ENCODE measurements at places on chromosomes 2 and 18. TPM values are rescaled to one million over a fixed set of nuclear protein-coding genes. Genes with fewer than 3 reads are reported as not detected.

The MAL gene
- polyA plus RNA-seq: 13.3 TPM

DNA sequence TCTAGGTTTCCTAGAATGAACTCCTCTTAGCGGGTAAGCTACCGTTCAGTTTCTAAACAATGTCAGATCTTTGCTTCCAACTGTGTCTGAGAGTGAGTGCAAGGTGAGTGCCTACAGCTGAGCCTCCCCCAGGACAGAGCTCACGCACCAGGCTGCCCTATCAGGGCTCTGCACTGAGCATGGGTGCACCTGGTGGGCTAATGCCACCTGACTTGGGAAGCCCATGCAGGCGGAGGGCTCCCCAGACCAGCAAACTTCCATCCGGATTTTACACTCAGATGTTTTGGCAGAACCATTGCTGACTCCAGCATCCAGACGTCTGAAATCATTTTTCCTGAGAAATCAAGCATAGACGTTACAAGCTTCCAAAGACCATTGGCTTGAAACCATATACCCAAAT lies 16.1 kb upstream of the MLPH start:
- no peak for DNase-seq

GRCh38 chr2:179222076-179222475 lies 42.6 kb downstream of the SESTD1 start:
- no peak for DNase-seq

- no peak for DNase-seq
Measured at GRCh38 chr2:28710545-28710944, 41.1 kb upstream of the PPP1CB start.

DNA sequence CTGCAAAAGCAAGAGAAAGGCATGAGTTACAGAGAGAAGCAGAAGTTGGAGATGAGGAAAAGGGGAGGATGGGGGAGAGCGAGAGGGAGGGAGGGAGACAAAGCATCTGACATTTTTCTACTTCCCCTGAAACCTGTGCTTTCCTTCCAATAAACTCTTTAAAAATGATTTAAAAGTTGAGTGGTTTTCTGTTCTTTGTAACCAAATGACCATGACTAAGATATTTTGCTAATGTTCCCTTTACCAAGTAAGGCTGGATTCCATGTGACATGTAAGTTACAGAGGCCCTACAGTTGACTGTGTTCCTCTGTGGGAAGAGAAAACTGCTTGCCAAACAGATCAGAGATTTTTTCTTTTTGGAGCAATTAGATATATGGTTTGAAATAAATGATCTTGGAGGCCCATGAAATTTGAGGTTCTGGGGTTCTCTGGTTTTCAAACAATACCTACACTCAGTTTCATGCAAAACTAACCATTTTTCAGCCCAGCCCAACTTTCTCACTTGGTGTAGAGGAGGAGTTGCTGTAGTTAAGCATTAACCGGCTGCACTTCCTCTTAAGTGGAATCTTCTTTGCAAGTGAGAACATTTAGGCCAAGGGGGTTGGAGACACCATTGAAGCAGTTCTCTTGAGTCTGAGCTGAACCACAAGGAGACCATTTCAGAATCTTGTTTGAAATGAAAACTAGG lies 34.5 kb downstream of the INSIG2 start:
- no peak for DNase-seq

DNA sequence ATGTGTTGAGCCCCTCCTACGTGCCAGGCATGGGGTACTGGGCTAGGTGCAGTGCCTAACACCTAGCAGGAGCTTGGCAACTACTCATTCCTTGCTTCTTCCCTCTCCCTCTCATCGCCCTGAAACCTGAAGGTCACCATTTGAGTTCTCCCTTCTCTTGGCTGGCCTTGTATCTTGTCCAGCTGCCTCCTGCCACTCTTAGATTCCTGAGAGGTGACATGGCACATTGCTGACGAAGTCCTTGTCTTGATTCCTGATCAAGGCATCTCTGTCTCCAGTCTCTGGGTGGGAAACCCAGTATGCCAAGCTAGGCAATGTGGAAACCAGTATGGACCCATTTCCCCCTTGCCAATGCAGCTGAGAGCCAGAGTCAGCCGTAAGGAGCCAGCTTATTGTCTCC lies 9.0 kb upstream of the EFR3B start:
- DNase-seq: no peak

DNA sequence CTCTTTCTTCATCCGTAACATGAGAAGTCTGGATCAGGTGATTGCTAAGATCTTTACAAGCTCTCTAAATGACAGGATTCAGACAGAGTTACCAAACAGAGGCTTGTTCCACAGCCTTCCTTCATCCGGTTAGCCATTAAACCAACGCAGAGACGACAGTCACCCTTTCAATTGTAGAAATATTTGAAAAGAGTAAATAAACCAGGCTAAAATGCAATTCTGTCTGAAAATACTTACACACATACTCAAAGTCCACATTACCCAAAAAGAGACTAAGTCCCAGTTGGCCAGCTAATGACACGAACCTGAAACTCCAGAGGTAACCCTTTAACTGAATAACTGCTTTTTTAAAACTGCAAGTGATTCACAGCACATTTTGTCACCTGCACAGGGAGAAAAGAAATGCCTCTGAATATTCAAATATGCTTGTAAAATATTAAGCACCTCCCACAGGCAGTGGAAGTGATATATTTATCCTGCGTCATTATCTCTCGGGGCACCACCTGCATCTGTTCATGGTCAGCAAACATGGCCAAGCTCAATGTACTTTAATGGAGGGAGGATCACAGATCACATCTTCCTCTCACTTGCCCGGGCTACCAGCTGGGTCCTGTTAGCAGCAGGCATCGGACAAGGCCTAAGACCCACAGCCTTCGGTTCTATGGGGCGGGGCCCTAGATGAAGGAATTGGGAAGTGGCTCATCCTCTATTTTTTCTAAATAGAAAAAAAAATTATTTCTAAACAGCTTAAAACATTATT lies 38.8 kb upstream of the DNER start:
- DNase-seq: no peak

GRCh38 chr2:145748927-145749326 lies 1229.0 kb upstream of the ZEB2 start:
- no peak for DNase-seq

GRCh38 chr2:29309090-29310029 lies 194.1 kb downstream of the CLIP4 start:
- no peak for DNase-seq

The IFT172 gene
- polyA plus RNA-seq: 18.6 TPM

GRCh38 chr18:63319383-63320122 lies at the start of gene BCL2:
Gene BCL2, minus strand, starts transcription at chr18:63319769.
- no peak for DNase-seq

DNA sequence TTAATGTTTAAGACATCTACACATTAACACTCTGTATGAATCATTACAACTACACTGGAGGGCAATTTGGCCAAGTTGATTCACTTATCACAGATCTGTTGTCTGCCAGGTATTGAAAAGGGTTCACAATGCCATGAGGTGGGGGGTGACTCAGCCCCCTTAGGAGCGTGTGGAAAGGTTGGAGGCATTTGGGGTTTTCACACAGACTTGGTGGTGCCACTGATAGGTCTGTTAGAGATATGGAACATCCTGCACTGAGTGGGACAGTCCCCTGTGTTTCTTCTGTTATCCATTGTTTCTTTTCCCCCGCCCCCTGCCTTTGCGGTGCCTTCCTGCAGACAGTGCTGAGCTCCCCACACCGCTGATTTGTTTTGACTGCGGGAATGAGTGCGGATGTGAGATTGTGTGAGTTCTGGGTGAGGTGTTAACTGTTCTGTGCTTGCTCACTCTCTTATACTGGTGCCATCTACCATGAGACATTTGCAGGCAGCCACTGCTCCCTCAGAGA lies 9.3 kb upstream of the TSN start:
- DNase-seq: no peak

DNA sequence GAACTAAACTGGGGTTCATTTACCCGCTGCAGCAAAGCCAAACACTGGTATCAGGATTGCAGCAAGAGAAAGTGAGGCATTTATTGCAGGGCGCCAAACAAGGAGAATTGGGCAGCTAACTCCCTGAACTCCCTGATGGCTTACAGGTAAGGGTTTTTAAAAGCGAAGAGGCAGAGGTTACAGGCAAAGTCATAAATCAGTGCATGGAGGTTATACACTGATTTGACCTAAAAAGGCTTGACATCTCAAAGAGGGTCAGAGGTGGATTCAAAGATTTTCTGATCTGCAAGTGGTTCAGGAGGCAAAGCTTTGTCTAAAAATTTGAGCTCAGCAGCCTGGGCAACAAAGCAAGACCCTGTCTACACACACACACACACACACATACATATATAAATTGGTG lies 102.8 kb upstream of the EPC2 start:
- no peak for DNase-seq

The HS6ST1 gene
- 40.0 TPM for polyA plus RNA-seq

The GPR17 gene
- polyA plus RNA-seq: 0.47 TPM

- no peak for DNase-seq
Measured at GRCh38 chr2:68292108-68292710, 27.5 kb downstream of the CNRIP1 start.

- no peak for DNase-seq
Measured at GRCh38 chr2:65997961-65998360, 437.0 kb upstream of the MEIS1 start.

- DNase-seq: no peak
Measured at GRCh38 chr2:129459200-129459876, 520.1 kb upstream of the RAB6C start.

GRCh38 chr2:157592948-157593347 lies 35.7 kb downstream of the ACVR1C start:
- DNase-seq: no peak

The AUP1 gene
- polyA plus RNA-seq: 112 TPM

GRCh38 chr18:79204889-79205807 lies 136.0 kb downstream of the ATP9B start:
- no peak for DNase-seq

DNA sequence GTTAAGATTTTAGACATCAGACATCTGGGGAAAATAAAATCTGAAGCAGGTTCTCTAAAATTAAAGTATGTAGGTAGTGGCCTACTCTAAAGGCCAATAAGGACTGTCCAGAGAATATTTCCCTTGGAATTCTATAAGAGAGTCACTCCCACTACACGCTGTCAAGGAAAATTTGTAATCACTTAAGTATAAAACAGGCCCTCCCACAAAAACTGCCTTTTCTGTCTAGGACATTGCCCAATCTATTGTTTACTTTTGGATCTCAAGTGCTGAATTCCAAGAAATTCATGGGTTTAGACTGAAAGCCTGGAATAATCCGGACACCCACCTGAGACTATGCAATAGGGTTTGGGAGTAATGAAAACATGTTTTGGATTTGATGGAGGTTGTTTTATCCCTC lies 1.7 kb upstream of the SRBD1 start:
- DNase-seq: no peak

DNA sequence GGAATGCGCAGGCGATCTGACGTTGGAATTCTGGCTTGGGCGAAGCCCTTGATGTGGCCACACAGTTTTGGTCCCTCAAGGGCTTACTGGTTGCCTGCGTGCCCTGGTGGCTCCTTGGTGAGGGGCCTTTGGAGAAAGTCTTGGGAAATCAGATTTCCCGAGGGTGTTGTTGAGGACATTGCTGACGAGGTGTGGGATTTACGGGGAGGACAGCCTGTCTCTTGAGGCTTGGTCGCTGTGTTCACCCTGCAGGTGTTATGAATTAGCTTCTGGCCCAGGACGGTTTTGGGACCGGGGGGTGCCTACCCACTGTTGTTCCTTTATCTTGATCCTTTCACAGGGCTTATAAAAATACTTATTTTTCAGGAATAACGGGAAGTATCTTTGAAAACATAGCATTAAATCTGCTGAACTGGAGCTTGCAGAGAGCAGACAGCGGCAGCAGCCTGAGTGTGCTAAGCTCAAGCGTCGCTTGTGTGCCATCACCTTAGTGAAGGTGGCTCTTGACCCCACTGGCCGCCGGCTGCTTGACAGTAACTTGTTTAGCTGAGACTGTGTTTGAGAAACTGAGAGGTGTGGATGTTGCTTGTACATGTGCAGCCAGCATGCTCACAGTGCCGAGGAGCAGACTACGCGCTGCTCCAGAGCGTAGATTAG lies 4.2 kb downstream of the CTDP1 start:
- DNase-seq: no peak

The TRAPPC12 gene
- polyA plus RNA-seq: 68.6 TPM

The IL36B gene
- not detected for polyA plus RNA-seq
